Astrocyte of the cerebellum (primary cell): ENCODE measurements at places on chromosomes 11 and 22.

DNA sequence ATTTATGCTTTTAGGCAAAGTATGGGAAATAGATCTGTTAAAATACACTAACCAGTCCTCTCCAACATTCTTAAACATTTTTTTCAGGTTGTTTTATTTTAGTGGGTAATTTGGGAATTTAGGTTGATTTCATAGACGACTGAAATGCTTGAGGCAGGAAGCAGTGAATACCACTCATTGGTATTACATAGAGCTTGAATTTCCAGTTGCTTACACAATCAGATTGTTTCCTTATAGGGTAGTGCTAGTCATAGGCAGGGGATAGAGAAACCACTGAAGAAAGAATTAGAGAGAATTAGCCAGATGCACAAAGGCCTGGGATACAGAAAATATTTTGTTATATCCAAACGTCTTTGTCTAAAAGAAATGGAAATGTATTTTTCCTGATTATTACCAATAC is 23.9 kb upstream of the LYVE1 start:
- peak; percentile 75 for DNase-seq

DNA sequence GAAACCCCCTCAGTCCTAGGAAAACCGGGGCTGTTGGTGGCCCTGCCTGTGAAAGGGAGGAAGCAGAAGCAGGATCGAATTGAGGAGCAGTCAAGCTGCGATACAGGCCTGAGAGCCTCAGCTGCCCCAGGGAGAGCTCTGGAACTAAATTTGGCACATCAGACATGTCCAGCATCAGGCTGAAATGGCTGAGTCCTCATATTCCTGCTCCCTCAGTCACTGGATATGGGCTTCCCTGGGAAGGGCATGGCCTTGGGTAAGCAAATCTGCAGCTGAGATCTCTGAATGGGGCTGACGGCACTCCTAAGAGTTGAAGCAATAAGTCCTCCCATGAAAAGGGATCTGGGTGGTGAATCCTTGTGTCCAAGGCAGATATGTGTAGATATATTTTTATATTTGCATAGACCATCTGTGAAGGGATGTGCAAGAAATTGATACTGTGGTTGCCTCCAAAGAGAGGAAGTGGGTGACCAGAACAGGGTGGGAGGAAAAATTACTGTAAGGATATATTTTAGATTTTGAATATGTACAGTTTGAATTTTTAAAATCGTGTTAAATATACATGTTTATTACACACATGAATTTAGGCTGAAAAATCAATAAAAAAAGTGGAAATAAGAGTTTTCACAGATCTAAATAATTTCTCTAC is 45.5 kb downstream of the APIP start:
- no peak for DNase-seq

GRCh38 chr11:130786586-130786985 is 129.7 kb downstream of the SNX19 start:
- DNase-seq, result no peak

DNA sequence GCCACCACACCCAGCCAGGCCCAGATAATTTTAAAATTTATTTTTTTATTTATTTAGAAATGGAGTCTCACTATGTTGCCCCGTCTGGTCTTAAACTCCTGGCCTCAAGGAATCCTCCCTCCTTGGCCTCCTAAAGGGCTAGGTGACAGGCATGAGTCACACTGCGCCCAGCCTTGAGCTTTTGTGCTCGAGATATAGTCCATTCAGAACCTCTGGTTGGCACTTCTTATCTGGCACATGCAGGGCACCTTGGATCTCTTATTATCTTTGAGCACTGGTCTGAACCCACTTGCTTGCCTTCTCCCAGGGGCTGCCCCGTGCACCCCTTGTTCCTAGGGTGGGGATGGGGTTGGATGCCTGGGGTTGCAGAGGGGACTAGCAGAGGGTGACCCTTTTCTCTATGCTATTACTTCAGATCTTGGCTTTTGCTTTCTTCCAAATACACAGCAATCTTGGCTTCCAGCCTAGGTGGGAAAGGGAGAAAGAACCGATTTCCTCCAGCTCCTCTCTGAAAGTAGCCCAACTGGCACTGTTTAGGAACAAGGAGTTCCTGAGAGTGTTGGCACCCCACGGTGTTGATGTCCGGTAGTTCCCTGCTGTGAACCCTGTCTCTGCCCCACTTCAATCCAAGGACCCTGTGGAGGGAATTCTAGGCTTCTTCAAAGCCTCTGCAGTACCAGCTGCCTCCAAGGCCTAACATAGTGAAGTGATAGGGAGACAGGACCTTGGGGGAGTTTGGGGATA is 1.3 kb upstream of the SLC3A2 start:
- no peak for DNase-seq

DNA sequence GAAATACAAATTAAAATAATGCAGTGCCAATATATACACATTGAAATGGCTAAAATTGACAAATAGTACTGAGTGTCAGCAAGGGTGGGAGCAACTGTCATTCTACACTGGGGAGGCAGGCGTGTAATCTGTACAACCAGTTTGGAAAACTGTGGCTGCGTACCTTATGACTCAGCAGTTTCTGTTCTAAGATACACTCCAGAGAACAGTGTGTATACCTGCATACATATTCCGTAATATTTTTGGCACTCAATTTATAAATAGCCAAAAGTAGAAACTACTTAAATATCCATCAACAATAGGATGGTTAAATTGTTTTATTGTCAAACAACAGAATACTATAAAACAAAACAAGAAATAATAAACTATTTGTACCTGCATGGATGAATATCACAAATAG is 57.6 kb downstream of the RNF169 start:
- DNase-seq, result no peak

DNA sequence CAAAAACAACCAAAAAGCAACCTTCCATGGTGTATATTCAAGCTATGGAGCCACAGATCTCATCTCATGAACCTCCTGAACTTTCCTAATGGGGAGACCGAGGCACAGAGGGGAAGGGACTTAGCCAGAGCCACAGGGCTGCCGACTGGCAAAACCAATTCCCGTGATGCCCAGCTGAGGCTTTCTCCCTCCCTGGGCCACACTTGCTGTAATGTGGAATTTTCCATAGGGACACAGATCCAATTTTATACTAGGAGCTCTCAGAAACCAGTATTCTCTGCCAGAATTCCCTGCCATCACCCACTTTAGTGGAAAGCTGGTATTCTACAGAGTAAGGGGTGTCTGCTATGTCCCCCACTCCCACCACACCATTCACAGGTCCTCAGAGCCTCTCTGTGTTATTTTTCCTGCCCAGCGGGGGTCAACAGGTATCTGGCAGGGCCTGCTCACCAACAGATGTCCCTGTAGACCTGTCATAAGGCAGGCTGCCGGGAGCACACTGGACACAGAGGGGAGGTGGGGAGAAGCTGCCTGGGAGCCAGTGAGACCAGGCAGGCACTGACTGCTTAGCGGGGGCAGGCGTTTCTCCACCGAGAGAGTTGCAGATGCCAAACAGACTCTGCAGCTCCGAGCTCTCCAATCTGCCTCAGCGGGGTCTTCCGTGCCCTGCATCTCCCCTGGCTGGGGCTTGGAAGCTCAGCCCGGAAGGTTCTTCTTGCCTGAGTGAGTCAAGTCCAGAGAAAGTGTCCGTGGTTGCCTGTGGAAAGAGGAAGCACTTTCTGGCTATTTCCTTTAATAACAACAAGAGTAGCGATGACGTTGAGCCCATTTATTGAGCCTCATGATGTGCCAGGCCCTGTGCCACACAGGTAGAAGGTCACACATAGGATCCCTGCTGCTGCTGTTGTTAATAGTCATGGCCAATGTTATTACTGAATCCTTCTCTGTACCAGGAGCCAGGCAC is 26.3 kb downstream of the RPS6KA4 start:
- no peak for DNase-seq

DNA sequence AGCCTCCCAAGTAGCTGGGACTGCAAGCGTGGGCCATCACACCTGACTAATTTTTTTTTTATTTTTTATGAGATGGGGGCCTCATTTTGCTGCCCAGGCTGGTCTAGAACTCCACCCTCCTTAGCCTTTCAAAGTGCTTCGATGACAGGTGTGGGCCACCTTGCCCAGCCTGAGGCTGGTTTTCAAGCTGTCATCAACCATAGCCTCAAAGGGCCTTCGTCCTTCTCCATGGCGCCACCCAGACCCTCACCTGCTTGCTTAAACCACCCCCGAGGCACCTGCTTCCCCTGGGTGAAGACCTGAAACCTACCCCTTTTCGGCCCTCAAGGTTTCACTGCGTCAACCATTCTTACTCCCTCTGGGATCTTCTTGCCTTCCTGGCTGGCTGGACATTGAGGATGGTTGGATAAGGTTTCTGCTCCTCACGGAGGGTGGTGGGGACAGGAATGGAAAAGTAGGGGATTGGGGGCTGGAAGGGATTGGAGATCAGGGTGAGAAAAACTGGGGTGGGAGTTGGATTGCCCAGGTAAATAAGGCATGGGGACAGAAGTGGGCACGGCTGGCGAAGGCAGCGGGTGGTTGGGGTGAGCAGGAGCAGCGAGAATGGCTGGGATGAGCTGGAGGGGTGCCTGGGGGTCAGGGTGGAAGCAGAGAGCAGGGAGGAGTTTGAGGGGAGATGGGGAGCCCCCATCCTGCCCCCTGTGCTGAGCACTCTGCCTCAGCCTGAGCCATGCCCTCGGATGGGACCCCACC is 2.8 kb upstream of the ACR start:
- no peak for DNase-seq

GRCh38 chr11:86459002-86459385 is 84.3 kb downstream of the CCDC81 start:
- DNase-seq, result no peak

- peak; percentile 64 for DNase-seq
These were observed 18.8 kb downstream of the SNX19 start for GRCh38 chr11:130897262-130898182.

- DNase-seq, result peak; percentile 98
These were observed 35.8 kb downstream of the MAML2 start for GRCh38 chr11:96306933-96307775.

DNA sequence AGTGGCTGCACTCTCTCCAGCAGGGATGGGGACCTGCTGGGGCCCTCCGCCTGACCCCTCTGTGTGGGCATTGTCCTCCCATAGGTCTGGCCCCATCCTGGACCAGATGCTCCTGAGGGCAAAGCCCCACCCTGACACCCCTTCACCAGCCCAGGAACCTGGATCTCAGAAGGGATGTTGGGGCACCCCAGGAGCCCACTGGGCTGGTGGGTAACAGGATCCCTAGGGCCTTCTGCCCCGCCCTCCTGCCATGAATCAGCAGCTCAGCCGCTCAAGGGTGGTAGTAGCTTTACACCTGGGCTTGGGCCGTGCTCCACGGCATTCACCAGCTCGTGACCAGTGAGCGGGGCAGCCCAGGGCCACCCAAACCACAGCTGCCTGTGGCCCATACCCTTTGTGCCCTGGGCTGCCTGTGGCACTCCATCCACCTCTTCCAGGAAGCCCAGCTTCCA is 1.0 kb upstream of the MAPK12 start:
- no peak for DNase-seq

DNA sequence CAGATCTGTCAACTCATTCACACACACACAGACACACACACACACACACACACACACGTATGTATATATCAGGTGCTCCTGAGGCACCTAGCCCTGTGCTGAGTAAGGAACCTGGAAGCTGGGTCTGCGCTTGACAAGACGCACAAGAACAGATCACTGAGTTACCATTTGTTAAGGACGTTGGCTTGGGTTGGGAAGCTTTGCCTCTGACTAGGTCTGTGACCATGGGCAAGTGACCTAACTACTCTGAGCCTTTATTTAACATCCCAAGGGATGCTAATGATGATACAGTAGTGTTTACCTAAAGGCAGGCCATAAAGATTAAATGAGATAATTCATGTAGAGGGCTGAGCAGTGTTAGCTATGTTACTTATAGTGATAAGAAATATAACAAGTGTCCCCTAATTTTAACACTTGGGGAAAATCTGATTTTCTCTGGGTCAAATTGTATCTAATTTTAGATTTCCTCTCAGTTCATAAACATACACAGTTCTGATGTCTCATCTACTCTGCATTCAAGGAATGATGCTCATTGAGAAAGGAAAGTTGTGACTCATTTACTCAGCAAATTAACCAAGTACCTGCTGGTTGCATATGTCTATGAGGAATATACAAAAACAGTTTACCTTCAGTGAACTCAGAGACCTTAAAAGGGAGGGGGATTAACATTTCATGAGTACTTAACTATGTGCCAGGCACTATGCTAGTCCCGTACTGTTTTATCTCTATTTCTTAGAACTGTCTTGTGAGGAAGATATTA is 13.6 kb downstream of the RNF185 start:
- DNase-seq, result peak; percentile 60
